ENCODE measurements at places on chromosomes 3 and 15. TPM values are rescaled to one million over a fixed set of nuclear protein-coding genes. Genes with fewer than 3 reads are reported as not detected.

DNA sequence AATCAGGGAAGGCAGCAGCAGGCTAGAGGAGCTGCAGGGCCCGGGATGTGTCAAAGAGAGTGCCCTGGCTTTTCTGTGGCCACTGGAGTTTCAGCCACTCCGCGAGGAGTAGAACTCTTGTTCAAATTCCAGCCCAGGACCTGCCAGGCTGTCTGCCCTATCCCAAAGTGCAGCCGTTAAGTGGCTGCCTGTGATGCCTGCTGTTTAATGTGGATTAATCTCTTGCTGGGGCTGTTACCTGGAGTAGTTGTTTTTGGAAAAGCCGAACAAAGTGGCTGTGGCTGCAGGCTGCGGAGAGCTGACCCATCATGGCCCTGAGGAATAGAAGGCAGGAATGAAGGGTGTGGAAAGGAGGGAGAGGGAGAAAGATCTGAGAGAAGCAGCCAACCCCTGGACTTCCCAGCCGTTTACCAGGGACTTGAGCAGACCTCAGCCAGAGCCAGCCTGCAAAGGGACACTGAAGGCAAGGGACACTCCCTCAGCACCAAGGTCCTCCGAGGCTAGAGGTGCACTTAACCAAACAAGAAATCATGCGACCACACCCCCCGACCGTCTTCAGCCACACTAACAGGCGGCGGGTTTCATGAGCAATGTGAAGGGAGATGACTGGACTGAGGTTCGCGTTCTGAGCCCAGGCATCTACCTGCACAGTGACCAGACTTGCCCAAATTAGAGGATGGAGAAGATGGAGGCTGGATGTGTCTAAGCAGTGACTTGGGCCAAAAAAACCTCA is 4.7 kb downstream of the CDAN1 start:
- DNase-seq, result no peak

GRCh38 chr15:97661796-97662195 is 298.7 kb upstream of the ARRDC4 start:
- no peak for DNase-seq

- no peak for DNase-seq
Measured at GRCh38 chr3:41277790-41278465, 78.6 kb downstream of the CTNNB1 start.

HOMER2 gene
- 19.2 TPM for total RNA-seq

C2CD4A gene
- total RNA-seq, result not detected

- no peak for DNase-seq
Measured at GRCh38 chr15:78402061-78402610, 35.9 kb upstream of the IREB2 start.

CNTN4 gene
- 4.1 TPM for total RNA-seq

- no peak for DNase-seq
Measured at GRCh38 chr3:7695049-7695448, 806.6 kb upstream of the LMCD1 start.

- no peak for DNase-seq
Measured at GRCh38 chr3:183158551-183159006, 4.0 kb downstream of the LAMP3 start.

DNA sequence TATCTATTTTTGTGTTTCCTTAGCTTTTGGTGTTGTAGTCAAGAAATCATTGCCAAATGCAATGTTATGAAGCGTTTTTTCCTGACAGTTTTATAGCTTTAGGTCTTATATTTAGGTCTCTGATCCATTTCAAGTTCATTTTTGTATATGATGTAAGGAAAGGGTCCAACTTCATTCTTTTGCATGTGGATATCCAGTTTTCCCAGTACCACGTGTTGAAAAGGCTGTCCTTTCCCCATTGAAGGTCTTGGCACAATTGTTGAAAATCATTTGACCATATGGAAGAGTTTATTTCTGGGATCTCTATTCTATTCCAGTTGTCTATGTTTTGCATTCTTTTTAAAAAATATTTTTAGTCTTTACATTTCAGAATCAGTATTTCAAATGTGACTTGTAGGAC is 14.6 kb upstream of the SNRPN start:
- no peak for DNase-seq

CLDN16 gene
- 0.08 TPM for total RNA-seq

TUSC7 gene
- total RNA-seq, result not detected

BFSP2 gene
- not detected for total RNA-seq

GRM2 gene
- 0.50 TPM for total RNA-seq

GRCh38 chr3:126155280-126155640 is 25.1 kb downstream of the ALDH1L1 start:
- DNase-seq, result no peak

GRCh38 chr3:2826453-2826852 is 283.7 kb downstream of the IL5RA start:
- no peak for DNase-seq

DNA sequence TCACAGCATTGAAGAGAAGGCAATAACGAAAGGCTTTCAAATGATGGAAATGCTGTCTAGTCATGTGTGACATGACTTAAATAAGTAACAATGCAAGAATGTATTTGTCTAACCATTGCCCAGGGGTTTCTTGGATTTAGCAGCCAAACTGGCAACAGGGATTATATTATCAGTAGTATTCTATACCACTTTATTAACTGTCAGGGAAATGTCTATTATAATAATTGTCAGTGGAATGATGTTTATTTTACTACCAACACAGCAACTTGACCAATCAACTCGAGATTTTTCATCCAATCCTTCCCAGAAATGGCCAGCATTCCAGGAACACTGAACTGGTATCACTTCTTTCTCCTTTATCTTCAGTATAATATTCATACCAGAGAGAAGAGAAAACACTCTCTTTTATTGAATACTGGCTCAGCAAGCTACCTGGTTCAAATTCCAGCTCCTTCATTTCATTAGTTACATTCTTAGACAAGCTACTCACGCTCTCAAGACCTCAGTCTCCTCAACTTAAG is 66.2 kb downstream of the FOXP1 start:
- DNase-seq, result no peak

SOX14 gene
- total RNA-seq, result not detected

DNA sequence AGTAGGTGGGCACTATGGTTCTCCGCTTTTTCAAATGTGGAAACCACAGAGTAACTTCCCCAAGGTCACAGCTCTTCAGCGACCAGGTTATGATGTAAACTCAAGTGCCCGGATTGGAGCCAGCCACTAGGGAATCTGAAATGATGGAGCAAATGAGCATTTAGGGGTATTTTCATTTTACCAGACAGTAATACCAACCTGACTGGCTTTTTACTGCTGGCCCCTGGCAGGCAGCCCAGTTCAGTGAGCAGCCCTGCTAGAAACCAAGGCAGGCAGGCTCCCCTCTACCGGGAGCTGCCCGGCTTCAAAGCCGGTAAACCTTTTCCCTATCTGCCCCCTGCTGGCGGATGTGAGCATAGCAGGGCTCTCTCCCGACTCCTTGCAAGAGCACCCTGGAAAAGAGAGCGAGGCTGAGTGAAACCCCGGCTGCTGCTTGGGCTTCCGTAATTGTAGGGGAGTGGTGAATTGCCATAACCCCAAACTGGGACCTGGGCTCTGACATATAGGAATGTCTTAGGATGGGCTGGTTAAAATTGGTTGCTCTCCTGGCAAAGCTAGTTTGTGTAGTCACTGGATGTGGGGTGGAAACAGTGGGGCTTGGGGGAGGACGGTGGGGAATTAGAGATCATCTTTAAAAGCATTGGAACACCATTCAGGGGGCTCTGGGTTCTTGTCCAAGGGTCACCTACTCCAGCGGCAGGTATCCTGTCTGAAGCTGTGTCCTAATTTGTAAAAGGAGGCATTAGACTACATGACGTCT is 98.0 kb upstream of the TNFAIP8L3 start:
- peak; percentile 88 for DNase-seq

DNA sequence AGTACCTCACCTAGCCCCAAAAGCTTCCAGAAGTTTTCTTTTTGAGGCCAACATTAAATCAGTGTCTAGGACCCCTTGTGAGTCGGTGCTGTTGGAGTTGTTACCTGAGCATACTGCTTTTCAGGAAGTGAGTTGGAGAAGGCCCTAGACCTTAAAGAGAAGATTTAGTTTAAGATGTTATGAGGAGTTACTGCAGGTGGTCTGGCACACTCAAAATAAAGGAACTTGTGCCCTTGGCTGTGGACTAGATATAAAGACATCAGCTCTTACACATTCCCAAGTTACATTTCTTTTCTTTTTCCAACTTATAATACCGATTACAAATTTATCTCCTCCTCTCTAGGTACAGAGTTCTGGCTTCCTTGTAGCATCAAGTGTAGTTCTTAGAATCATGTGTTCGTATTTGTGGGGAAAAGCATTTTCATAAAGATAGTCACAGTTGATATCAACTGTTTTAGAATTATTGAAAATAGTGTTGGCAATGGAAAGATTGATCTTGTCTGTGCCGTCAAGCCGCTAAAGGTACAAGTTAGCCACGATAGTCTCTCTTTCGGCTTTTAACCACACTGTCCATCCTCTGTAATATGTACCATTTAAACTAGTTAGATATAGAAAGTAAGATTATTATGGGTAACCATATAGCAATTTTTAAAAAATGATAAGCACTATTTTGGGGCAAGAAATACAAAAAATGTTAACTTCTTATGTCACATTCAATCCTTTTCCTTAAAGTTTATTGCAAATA is 8.6 kb downstream of the ZIC1 start:
- no peak for DNase-seq

DNA sequence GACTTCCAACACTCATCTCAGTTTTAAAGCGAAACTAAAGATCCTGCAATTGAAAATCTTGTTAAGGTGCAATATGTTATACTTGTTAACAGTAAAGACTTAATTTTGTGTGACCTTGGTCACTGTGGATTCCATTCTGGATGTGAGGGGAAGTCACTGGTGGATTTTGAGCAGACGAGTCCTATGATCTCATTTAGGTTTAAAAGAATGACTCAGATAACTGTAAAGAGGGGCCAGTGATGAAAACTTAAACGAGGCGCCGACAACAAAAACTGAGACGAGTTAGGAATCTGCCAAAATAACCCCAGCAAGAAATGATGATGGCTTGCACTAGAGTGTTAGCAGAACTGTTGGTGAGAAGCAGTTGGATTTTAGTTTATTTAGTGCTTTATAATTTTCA is 56.5 kb downstream of the LRRC28 start:
- no peak for DNase-seq

DNA sequence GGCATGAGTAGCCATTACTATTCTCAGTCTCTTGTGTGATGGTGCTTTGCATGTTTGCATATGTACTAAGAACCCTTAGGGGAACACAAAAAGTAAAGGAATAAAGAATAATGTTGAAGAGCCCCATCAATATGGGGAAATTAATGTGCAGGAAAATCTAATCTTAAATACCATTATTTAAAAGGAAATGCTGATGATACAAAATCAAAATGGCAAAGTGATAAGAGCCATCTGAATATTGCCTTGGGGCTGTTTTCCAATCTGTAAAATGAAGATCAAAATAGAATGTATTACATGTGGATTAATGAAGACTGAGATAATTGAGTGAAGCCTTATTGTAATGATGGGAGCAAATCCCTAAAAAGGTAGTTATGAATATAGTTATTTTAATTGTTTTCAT is 771.4 kb downstream of the GRM7 start:
- no peak for DNase-seq

Data from left cardiac atrium (tissue), 4 donors.